ENCODE measurements at places on chromosomes 5 and 9.
A peak's percentile ranks its signal among the peaks of the same experiment; 100 is the strongest.

DNA sequence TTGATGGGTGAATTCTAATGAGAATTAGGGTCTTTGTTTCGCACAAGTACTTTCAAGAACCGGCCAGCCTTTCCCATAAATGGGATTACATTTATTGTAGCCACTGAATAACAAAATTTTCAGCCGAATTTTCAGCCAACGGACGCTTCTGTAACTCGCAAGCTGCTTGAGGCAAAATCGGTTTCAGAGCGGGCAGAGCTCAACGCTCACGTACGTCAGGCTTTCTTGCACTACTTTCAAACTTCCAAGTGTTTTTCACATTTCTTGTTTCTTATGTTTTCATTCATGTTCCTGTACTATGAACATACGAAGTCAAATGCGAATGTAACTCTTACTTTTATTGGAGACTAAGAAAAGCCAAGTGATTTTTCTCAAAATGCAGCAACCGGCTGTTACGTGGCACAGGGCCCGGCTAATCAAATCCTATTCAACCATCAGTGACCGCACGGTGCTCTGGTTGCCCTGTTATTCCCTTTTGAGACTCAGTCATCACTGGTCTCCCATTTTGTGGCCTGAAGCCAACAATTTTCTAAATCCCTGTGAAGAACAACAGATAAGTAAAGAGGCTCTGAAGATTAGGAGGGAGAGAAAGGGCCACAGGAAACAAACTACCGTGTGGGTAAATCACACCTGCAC is 68.5 kb downstream of the SLC28A3 start:
- DNase-seq = no peak

DNA sequence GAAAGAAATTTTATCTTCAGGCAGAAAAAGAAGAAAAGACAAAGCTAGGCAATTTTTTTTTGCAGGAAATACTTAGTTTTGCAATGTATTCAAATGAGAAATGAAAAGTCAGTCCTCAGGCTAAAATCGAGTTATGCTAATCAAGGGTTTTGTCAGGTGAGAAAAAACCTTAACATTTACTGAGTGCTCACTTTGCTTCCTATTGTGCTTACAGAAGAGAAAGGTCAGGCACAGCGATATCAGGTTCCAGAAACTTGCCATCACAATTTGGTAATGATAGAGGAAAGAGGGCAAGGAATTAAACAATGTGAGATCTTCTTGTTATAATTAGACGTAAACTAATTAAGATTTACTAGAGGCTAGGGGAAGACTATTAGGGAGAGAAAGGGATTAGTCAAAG is 431.7 kb upstream of the CTNND2 start:
- no peak for DNase-seq

DNA sequence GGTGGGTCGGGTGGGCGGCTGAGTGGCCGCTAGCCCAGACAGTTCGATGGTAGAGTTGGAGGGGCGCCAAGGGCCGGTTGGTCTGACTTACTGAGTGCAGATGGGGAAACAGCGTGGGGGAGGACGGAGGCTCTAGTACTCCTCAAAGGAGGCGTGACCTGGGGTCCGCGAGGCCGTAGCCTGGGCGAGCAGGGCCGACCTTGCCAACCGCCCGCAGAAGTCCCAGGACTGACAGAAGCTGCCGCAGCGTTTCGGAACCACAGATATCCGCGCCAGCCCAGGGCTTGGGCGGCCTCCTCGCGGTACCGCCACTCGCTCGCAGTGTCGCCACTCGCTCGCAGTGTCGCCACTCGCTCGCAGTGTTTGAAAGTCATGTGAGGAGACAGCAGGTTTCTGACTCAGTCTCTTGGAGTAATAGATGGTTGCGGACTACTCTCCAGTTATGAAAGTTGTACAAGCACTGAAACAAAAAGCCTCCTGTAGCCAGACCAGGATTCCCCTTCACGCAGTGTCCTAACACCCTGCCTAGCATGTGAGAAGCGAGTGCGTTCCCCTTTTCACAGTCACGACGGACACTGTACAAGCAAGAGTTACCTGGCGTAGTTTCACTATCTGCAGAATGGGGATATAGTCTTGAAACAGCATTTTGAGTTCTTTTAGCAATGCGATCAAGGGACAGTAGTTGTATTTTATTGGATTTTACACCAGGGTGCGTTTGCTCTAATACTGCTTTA is 674 bp downstream of the TMEM38B start:
- DNase-seq = peak; percentile 70

GRCh38 chr5:2748179-2748860 is 3.2 kb downstream of the IRX2 start:
- no peak for DNase-seq

- no peak for DNase-seq
These were observed 21.7 kb downstream of the SLC9A3 start for GRCh38 chr5:502325-503079.

GRCh38 chr5:166719991-166720390 is 1571.5 kb upstream of the WWC1 start:
- DNase-seq = no peak

DNA sequence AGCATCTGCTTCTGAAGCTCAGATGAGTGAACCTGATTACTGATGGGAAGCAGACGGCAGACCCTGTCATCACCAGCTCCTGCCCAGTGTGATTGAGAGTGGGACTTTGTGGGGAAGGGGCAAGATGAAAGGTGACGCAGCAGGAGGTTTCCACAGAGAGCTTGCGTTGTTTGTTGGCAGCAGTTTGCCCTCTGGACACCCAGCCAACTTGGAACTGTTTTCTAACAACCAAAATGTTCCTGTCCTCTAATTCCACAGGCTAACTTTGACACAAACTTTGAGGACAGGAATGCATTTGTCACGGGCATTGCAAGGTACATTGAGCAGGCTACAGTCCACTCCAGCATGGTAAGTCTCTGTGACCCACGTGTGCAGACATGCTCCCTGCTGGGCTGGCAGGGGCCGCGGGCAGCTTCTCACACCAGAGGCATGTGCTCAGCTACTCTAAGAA is 20.9 kb downstream of the CYFIP2 start:
- no peak for DNase-seq

DNA sequence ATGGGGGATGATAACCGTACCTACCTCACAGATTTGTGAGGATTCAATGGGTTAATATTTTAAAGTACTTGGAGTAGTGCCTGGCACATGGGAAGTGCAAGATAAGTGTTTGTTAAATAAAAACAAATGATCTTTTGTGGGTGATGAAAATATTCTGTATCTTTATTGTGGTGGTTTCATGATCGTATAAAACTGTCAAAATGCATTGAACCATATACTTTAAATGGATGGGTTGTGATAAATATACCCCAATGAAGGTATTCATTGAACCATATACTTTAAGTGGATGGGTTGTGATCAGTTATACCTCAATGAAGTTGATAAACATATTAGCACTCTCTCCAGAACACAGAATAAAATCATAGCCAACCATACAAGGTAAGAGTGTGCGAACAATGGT is 234.5 kb downstream of the CRB2 start:
- no peak for DNase-seq

GRCh38 chr9:33197279-33198152 is 30.4 kb upstream of the B4GALT1 start:
- no peak for DNase-seq

- no peak for DNase-seq
These were observed 108.3 kb upstream of the ADAMTSL1 start for GRCh38 chr9:18365651-18366050.

DNA sequence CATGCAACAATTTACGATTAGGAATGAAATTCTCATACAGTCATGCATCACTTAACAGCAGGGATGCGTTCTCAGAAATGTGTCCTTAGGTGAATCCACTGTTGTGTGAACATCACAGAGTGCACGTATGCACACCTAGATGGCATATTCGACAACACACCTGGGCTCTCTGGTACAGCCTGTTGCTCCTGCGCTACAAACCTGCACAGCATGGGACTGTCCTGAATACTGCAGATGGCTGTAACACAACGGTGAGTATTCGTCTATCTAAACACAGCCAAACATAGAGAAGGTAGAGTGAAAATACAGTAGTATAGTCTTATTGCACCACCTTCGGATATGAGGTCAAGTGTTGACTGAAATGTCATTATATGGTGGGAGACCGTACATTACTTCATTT is 44.0 kb upstream of the LCP2 start:
- no peak for DNase-seq

GRCh38 chr9:134891713-134892112 is 11.1 kb downstream of the FCN2 start:
- DNase-seq = peak; percentile 46

DNA sequence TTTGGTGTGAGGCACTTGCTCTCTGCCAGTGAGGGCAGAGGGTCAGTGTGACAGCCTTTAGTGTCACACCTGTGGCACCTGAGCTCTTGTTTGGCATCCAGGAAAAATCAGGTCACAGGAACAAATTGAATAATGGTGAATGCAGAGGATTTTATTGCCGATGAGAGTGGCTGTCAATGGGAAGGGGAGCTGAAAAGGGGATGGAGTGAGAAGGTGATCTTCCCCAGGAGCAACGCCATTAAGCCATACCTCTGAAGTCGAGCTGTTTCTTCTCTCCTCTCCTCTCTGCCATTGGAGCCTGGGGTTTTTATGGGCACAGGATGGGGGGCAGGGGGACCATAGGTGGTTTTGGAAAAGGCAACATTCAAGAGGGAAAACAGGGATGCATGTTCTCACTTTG is 2.4 kb upstream of the HSD17B4 start:
- no peak for DNase-seq

All from suppressor macrophage (primary cell).